ENCODE measurements at places on chromosomes 7 and 10. TPM values are rescaled to one million over a fixed set of nuclear protein-coding genes. Genes with fewer than 3 reads are reported as not detected.

The MRPS33 gene
- total RNA-seq, result 60.2 TPM

The BAIAP2L1 gene
- total RNA-seq, result 30.6 TPM

GRCh38 chr10:20573924-20574323, 323.2 kb downstream of the NEBL start:
- no peak for DNase-seq
- H3K36me3 ChIP-seq, result no peaks in the 10 kb centered on the region
- H3K4me3 ChIP-seq, result no peak overlapping the region
- H3K27me3 ChIP-seq, result no peaks in the 10 kb centered on the region

DNA sequence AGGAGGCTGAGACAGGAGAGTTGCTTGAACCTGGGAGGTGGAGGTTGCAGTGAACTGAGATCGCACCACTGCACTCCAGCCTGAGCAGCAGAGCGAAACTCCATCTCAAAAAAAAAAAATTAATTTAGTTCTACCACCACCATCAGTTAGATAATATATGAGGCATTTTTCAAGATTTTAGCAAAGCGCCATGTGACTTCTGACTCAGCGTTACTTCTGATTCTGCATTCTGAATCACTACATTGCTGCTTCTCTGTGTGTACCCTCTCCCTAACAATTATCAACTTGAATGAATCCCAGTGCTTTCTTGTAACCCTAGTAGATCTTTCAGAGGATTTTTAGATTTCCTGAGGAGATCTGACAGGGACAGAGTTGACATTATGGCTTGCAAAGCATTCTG, 176.8 kb upstream of the SORCS1 start:
- no peaks in the 10 kb centered on the region for H3K36me3 ChIP-seq
- H3K4me3 ChIP-seq, result no peak overlapping the region
- H3K27ac ChIP-seq, result no peak overlapping the region
- H3K27me3 ChIP-seq, result no peaks in the 10 kb centered on the region

GRCh38 chr10:25766687-25767221, 167.3 kb upstream of the MYO3A start:
- H3K4me3 ChIP-seq, result peak overlapping the region; percentile 53
- H3K36me3 ChIP-seq, result no peaks in the 10 kb centered on the region
- H3K27ac ChIP-seq, result peak overlapping the region; percentile 33

DNA sequence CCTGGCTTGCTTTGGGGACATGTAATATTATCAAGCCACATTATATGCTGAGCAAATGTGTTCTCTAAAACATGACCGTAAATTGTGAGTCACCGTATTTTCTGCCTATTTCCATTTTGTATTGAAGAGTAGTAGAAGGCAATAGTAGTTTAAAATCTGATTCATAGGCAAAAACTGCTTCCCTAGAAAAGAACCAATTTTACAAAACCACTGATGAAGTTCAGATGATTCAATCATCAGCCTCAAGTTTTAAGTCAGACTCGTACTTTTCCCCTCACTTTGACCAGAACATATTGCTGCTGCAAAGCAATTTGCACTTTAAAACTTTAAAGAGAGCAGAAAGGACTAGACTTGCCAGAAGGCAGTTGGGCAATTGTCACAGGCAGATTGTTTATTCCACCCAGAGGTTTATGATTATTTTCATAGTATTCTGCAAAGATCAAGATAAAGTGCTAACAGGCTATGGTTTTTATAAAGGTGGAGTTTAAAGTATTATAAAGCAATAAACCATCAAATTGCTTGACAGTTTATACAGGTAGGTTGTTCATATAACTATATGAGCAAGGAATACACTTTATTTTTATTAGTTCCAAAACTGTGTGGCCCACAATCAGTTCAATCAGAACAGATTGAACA, 168.2 kb downstream of the ETV1 start:
- H3K4me3 ChIP-seq, result no peak overlapping the region
- DNase-seq, result no peak
- H3K36me3 ChIP-seq, result no peaks in the 10 kb centered on the region
- no peaks in the 10 kb centered on the region for H3K27me3 ChIP-seq
- H3K4me1 ChIP-seq, result no peaks in the 10 kb centered on the region

DNA sequence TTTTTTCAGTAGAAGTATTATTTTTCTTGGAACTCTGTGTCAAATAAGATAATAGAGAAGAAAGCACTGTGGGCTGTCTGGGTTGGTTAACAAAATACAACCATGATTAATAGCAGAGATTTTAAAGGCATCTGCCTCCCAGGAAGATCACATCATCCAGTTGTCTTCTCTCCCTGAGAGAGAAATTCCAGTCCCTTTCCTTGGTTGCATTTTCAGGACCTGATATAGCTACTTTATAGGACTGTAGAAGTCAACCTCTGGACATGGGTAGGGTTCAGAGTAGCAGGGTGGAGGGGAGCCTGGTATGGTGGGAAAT, 309.9 kb upstream of the IGFBP3 start:
- H3K27me3 ChIP-seq, result no peaks in the 10 kb centered on the region
- no peak for DNase-seq
- H3K4me3 ChIP-seq, result no peak overlapping the region
- H3K27ac ChIP-seq, result no peak overlapping the region
- no peaks in the 10 kb centered on the region for H3K4me1 ChIP-seq

DNA sequence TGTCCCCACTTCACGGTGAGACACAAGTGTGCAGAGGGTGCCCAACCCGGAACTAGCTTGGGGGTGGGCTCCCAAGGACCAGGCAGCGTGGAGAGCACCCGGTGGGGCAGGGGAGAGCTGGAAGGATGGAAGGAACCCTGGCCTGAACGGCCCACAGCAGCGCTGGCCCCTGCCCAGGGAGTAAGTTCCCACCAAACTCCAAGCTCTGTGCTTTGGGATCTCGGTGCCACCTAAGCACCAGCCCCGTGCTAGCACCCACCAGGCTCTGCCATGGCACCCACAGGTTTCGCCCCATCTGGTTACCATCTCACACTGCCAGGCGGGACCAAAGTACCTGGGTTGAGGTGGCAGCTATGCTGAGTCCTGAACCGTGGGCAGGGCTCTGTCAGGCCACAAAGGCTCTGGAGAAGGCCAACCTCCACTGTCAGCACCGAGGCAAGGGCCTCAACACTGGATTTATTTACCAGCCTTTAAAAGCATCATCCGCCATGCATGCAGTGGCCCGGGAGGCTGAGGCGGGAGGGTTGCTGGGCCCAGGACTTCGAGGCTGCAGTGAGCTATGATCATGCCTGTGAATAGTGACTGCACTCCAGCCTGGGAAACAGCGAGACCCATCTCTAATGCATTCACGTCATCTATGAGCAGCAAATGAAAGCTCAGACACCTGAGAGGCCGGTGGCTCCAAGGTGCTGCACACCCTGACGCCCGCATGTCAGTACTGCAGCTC, 16.0 kb downstream of the GPER1 start:
- no peaks in the 10 kb centered on the region for H3K4me1 ChIP-seq
- DNase-seq, result no peak
- H3K27ac ChIP-seq, result no peak overlapping the region
- no peak overlapping the region for H3K4me3 ChIP-seq
- peaks cover 5% of the 10 kb centered on the region for H3K36me3 ChIP-seq

GRCh38 chr7:28980451-28981160, 22.5 kb upstream of the TRIL start:
- H3K4me3 ChIP-seq, result no peak overlapping the region
- peaks cover 11% of the 10 kb centered on the region for H3K4me1 ChIP-seq
- no peaks in the 10 kb centered on the region for H3K36me3 ChIP-seq
- no peaks in the 10 kb centered on the region for H3K27me3 ChIP-seq

- H3K36me3 ChIP-seq, result no peaks in the 10 kb centered on the region
- no peak for DNase-seq
- no peaks in the 10 kb centered on the region for H3K27me3 ChIP-seq
- H3K27ac ChIP-seq, result no peak overlapping the region
- no peak overlapping the region for H3K4me3 ChIP-seq
- peaks cover 4% of the 10 kb centered on the region for H3K4me1 ChIP-seq
Observed at GRCh38 chr10:119302172-119302571, 94.8 kb downstream of the GRK5 start.

All from endodermal cell (in vitro differentiated cells).